NCI-H774 (cell line): ENCODE measurements at places on chromosomes 13 and 19.

- DNase-seq: no peak
Measured at GRCh38 chr13:95444006-95444730, 108.4 kb upstream of the CLDN10 start.

DNA sequence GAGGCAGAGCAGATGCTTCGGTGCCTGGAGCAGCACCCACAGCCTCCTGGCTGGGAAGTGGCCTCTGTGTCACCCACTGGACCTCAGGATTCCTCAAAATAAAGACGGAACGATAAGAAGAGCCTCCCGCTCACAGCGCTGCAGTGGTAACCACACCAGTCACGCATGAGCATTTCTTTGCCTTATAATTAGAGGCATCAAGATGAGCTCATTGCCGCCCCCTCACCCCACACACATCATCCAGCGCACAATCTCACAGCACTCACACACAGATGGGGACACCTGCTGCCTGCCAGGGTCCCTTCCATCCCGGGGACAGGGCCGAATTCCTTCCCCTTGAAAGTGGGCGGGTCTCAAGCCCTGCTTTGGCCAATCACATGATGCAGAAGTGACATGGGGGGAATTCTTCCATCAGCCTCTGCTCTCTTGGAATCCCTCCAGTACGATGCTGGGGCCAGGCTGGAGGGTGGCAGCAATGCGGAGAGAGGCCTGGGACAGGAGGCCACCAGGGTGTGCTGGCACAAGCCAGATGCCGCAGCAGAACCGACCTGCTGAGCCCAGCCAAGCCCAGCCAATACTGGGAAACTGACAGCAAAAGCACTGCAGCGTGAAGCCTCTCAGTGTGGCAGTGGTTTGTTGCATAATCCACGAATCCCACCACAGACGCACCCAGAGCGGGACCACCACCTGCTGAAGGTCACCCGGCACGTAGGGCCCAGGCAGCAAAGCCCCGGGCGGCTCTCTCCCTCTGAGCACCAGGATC, 16.0 kb downstream of the PIP5K1C start:
- DNase-seq: no peak

- DNase-seq: no peak
Measured at GRCh38 chr13:30346153-30346788, 38.9 kb upstream of the KATNAL1 start.

DNA sequence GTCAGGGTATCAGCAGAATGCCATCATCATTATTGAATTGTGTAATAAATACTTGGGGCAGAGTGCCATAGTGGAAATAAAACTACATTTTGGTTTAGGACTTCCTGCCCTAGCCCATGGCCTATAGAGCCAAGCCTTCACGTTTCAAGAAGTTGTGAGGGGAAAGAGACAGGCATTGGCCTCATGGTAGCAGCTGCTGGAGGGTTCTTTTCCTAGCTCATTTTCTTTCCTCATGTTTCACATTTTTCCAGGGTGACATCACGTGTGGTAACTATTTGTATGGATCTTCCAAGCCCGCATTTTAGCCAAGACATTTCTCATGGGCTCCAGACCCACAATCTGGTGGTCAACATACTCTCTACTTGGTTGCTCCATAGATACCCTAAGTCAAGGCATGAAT, 80.4 kb downstream of the LRCH1 start:
- no peak for DNase-seq
